ENCODE measurements at places on chromosomes 5 and 9.

DNA sequence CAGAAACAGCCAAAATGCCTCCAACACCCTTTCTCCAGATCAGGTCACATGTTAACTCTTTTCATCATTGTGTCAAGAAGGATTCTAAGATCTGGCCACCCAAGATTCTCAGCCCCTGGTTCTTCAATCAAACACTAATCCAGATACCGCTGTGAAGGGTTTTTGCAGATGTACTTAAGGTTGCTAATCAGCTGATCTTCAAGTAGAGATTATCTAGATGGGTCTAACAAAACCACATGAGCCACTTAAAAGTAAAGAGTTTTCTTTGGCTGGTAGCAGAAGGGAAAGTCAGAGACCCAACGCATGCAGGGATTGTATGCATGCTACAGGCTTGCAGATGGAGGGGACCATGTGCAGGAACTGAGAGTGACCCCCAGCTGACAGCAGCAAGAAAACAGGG lies 267.9 kb downstream of the CDK5RAP2 start:
- no peak for DNase-seq

DNA sequence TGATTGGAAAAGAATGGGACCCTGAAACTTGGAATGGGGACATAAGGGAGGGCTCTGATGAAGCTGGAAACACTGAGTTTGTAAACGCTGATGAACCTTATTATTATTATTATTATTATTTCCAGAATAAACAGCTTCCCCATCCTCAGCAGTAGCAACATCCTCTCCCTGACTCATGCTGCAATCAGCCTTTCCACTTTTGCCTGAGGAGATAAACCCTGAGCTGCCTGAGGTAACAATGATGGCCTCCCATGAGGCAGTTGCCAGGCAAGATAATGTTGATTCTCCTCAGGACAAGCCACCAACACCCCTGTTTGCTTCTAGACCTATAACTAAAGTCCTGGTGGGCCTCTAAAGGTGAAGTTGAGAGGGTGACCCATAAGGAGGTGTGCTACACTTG lies 139.2 kb upstream of the ATP10B start:
- DNase-seq = no peak

- no peak for DNase-seq
Measured at GRCh38 chr9:112369817-112370216, 10.1 kb upstream of the HSDL2 start.

- DNase-seq = no peak
Measured at GRCh38 chr5:95956021-95956899, 5.4 kb downstream of the ELL2 start.

DNA sequence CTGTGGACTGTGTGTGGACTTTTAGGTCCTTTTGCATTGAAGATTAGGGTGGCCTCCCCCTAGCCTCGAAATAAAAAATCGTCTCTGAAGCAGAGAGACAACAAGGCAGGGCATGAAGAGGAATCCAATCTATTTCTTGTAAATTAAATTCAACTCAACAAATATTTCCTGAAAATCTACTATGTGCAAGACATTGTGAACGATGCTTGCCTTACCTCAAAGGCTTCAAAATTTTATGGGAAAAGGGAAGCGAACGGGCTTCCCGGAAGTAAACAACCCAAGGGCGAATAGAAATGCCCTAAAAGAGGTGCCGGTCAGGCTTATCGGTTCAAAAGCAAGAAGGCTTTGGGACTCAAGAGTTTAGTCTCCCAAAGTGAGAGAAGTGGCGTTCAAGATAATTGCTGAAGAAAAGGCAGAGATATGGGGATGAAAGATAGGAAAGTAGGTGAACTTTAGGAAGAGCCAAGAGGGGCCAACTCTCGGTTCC lies 525 bp downstream of the KIF24 start:
- DNase-seq = no peak

GRCh38 chr5:50766462-50766861 lies 100.0 kb downstream of the PARP8 start:
- DNase-seq = no peak

DNA sequence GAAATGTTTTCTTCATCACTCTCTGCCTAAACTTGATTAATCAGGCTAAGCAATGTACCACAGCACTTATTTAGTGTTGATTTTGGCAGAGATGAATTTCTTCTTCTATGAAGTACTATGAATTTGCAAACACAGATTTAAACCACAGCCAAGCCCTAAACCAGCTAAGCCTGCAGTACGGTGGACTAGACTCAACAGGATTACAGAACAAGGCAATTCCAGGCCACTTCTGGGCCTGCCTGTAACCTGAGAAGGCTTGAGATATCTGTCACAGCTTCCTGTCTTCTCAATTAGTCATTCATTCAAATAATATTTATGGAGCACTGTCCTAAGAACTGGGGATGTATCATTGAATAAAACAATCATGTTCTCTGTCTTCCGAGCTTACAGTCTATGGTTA lies 32.4 kb upstream of the CAST start:
- no peak for DNase-seq

DNA sequence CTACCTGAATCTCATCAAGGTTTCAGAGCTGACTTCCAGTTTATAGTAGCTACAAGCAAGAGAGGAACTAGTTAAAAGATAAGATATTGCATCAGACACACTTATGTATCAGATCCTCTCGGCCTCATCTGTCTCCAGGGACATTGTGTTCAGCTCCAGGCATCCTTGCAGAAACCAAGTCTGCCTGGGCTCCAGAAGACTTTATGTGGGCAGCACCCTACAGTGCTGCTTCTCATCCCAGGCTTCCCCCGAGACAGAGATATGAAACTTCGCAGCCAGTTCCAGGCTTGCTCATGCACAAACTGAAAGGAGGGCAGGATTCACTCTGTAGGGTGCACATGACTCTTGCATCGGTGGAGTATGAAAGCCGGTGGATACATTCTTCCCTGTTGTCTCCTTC lies 33.9 kb upstream of the FOXB2 start:
- DNase-seq = no peak

DNA sequence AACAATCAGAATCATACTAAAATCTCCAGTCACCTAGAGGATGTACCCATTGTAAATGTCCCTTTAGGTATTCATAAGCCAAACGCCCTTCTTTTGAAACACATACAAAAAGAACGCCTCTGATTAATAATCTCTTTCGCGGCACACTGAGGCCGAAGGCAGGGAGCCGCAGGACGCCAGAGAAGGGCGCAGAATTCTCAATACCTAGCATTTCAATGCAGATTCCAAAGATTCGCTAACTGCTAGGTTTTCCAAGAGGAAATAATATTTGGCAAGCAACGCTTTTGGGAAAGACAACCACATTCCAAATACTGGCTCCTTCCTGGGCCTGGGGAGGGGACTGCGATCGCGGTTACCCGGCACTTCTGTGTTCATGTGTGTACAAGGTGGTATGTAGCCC lies 203.3 kb downstream of the MEF2C start:
- DNase-seq = no peak

- no peak for DNase-seq
Measured at GRCh38 chr5:38847559-38848347, 1.9 kb downstream of the OSMR start.

GRCh38 chr9:11962327-11962726 lies 730.9 kb upstream of the TYRP1 start:
- no peak for DNase-seq

GRCh38 chr5:118956727-118957126 lies 31.6 kb downstream of the DTWD2 start:
- no peak for DNase-seq

- DNase-seq = no peak
Measured at GRCh38 chr9:27440888-27441740, 83.0 kb upstream of the IFNK start.

- DNase-seq = no peak
Measured at GRCh38 chr9:87498046-87498810, 561 bp downstream of the DAPK1 start.

DNA sequence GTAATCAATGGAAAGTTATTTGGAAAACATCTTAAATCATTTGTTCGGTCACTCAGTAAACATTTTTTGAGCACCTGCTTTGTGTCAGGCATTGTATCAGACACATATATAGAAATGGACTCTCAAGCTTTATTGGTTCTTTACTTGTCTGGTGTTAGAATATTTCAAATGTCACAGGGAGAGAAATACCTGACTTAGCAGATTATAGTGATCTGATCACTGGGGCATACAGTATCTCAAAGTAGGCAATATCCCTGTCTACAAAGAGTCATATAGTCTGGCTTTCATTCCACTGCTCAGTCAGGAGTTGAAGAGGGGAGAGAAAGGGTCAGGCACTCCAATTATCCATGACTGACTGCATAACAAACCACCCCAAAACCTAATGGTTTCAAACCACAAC lies 30.2 kb downstream of the ENTREP1 start:
- no peak for DNase-seq

DNA sequence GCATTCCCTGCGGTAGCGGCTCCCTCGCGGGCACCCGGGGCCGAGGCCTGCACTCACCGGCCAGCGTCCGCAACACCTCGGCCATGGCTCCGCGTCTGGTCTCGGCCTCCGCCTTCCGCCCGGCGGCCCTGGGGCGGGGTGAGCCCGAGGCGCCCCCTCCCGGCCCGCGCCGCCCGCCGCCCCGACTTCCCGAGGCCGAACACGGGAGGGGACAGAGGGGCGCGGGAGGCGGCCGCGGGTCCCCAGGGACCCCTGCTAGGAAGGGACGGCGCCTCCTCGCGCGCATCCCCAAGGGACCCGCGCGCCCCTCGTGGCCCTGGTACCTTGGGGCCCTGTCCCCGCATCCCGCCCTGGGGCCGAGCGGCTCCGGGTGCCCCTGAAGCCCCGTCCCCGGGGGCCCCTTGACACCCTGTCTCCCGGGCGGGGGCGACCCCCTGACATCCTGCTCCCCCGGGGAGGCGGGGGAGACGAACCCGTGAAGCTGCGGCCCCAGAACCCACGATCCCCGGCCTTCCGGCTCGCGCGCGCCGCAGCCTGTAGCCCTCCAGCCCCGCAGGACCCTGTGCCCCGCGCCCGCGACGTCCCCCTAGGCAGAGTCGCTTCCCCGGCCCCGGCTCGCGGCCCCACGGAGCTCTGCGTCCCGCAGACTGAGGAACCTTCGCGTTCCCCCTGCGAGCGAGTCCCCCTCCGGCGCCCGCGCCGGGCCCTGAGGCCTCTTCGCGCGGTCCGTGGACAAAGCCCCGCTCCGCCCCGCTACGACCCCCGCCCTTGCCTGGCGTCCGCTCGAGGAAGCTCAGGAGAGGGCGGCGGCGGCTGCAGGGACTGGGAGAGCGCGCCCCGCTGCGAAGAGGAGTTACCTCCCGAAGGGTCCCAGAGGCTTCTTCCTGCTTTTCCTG lies at the start of gene ABO:
Gene ABO, minus strand, starts transcription at position 97 of the 896 bp plus-strand sequence.
- no peak for DNase-seq

GRCh38 chr9:126860757-126861466 lies 473 bp downstream of the ZBTB34 start:
- peak; percentile 29 for DNase-seq

DNA sequence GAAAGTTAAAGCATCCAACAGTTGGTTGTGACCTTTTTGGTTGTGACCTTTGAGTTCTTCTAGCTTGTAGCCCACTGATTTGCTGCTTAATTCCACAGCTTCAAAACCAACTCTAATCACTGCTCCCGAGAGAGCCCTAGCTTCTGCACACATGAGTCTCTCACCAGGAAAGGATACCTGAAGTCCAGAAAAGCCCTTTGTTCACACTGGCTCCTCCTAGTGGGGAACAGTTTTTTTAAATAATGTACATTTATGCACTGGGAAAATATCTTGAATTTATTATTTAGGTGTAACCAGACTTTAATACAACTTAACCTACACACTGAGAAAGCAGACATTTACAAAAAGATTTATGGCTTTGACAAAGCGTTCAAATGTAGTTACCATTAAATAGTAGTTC lies 120.2 kb upstream of the CCDC152 start:
- no peak for DNase-seq

- peak; percentile 22 for DNase-seq
Measured at GRCh38 chr5:148457183-148457620, 73.4 kb downstream of the FBXO38 start.

DNA sequence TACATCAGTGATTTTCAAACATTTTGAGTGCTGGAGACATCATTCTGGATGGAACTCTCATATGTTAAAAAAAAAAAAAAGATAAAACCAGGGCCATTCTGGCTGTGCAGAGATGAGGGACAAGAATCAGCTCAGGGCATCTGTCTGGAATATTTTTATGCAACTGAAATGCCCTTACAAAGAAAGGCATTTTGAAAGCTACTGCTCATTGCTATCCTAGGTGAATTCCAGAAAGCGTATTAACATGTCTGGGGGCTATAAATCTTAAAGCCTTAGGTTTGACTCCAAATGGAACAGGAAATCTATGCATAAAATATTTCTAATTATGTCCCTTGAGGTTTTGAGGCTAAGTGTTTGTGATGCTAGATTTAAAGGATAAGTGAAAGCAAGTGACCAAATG lies 14.9 kb upstream of the PCSK1 start:
- no peak for DNase-seq

GRCh38 chr9:112091810-112092209 lies 83.3 kb downstream of the SUSD1 start:
- DNase-seq = no peak

DNA sequence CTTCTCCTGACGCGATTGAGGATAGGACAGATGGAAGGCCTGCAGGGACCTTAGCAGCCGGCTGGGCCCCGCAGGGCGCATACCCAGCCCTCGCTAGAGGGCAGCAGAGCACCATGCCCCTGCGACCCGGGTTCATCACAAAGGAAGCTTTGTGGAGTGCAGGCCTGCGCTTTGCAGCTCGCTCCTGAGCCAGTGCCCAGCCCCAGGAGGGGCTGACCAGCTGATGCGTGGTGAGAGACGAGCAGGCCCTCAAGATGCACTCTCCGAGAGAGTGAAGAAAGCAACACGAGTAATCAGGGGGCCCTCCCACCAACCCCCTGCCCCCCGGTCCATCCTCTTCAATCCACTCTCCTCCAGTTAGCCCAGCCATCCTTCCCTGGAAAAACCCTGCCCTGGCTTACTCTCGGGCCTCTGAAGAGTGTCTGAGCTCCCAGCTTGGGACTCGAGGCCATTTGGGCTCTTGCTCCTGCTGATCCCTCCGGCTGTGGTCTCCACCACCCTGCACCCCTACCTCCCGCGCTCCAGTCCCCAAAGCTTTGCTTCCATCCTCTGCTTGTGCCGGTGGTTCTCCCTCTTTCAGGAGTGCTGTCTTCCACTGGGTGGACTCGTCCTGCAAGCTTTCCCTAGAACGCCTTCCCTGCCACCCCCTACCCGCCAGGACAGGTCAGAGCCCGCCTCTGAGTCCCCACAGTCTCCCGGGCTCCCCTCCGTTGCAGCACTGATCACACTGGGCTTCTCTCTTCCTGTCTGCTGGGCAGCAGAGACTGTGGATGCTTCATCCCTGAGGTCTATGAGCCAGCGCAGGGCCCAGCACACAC lies 9.1 kb upstream of the KIF12 start:
- DNase-seq = peak; percentile 55

Data from CD4-positive, alpha-beta T cell treated with Interleukin-17A for 4 hours (primary cell).